ENCODE measurements at places on chromosomes 11 and 22.

GRCh38 chr11:134517115-134517514 is 105.1 kb upstream of the B3GAT1 start:
- no peak for DNase-seq

- DNase-seq, result no peak
Measured at GRCh38 chr11:66360406-66361073, 11.0 kb downstream of the SLC29A2 start.

GRCh38 chr11:66851239-66851596 is 5.6 kb upstream of the LRFN4 start:
- DNase-seq, result no peak

DNA sequence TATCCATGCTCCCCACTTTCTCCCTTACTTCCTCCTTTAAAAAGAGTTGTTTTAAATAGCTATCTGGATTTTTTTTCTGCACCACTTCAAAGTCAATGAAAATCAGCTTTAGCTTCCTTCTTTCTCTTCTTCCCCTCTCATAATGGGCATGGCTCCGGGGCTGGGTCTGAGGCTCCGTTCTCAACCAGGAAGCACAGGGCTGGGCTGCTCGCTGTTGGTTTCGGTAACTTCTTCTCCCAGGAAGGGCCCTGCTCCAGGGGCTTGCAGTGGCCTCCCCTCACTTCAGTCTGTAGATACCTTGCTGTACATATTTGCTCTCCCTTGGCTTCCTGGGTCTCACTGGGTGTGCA is 23.8 kb downstream of the MICAL2 start:
- DNase-seq, result no peak

GRCh38 chr22:42994917-42995562 is 19.9 kb downstream of the PACSIN2 start:
- no peak for DNase-seq

DNA sequence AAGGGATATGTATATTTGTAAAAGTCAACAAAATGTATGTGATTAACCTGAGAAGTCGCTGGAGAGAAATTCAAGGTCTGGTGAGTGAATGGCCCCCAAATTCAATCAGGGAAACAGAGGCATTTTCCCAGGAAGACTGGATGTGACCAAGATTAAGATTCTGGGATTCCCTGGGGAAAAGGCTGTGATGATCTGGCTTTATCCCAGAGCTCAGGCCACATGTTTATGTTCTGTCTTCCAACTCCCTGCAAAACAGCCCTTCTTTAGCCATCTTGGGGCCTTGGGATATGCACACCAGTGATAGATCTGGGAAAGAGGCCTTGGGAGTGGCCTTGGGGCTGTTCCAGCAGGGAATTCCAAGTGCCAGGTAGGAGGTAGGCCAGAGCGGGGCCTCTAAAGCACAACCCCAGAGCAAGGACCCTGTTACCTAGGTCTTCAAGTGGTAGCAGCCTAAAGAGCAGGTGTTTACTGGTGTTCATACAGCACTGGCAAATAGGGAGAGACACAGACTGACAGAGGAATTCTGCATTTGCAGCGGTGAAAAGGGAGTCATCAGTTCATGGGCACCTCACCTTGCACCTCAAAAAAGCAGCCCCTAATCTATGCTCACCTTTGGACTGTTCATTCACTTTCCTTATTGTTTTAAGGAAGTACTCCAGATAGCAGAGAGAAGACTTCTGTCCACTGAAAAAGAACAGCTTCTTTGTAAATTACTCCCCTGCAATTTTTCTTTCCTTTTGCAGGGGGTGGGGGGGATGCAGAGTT is 312.4 kb downstream of the BUD13 start:
- no peak for DNase-seq

DNA sequence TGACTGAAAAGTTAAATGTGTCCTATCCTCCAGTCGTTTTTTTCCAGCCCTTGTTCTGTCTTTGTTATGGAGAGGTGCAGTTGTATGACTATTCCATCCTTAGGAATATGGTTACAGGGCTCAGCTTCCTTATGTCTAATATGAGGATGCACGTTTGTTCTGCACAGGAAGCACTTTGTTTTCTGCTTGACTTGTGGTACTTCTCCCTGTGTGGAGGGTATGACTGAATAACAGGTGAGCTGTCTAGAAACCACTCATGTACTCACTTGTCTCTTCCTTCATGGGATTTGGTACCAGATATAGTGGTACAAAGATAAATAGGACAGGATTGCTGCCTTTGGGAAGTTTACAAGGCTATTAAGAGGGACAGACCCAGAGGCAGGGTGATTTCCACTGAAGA is 17.4 kb downstream of the CABIN1 start:
- no peak for DNase-seq

DNA sequence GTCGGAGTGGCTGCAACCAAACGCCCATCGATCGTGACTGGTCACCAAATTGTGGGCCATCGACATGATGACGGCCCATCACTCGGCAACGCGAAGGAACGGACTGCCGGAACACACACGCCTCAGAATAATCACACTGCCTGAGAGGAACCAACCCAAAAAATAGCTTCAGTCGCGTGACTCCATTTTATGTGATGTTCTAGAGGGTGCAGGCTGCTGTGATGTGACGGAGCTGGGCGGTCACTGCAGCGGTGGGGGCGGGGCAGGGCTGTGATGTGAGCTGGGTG is 174.6 kb downstream of the CTTN start:
- no peak for DNase-seq

DNA sequence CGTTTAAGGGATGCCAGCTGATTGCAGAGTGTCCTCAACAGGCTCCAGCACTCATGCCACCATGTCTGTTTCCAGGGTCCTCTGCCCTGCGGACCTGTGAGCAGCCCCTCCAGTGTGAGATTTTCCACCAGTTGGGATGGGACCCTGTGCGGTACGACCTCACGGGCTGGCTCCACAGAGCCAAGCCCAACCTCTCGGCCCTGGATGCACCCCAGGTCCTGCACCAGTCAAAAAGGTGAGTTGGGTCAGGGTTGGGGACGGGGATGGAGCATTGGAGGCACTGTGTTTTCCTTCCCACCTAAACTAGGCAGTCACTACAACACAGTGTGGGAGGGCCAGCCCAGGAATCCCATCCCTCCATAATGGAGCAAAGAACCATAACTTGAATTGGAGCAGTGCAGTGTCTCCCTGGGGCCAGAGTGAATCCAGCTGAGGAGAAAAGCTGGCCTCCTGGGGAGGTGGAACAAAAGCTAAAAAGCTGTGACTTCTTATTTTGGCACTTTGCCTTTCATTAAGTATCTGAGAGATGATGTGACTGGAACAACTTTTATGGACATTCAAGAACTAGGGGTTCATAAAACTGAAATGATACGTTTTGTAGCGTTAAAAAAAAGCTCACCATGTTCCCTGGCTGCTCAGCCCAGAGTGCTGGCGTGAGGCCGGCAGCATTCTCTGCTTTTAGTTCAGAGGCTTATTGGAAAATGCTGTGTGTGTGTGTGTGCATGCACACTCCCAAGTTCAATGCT is 101.8 kb downstream of the MYO18B start:
- DNase-seq, result no peak

- no peak for DNase-seq
Measured at GRCh38 chr11:124583781-124584180, 14.0 kb downstream of the OR8A1 start.

DNA sequence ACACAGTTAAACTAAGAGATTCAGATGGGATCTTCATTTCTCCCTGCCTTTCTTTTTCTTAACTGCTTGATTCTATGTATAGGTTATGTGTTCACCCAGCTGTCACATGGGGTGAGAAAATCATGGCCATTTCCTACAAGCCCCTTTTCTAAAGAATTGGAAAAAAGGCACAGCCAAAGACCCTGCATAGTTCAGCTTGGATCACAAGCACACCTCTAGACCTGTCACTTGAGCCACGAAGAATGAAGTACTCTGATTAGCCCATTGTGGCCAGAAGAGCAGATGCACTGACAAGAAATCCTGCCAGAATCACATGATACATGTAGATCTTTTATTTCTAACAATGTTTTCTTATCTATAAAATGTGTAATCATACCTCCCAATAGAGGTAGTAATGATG is 69.7 kb downstream of the RAB38 start:
- no peak for DNase-seq

- no peak for DNase-seq
Measured at GRCh38 chr11:65887723-65888162, 528 bp downstream of the FIBP start.

DNA sequence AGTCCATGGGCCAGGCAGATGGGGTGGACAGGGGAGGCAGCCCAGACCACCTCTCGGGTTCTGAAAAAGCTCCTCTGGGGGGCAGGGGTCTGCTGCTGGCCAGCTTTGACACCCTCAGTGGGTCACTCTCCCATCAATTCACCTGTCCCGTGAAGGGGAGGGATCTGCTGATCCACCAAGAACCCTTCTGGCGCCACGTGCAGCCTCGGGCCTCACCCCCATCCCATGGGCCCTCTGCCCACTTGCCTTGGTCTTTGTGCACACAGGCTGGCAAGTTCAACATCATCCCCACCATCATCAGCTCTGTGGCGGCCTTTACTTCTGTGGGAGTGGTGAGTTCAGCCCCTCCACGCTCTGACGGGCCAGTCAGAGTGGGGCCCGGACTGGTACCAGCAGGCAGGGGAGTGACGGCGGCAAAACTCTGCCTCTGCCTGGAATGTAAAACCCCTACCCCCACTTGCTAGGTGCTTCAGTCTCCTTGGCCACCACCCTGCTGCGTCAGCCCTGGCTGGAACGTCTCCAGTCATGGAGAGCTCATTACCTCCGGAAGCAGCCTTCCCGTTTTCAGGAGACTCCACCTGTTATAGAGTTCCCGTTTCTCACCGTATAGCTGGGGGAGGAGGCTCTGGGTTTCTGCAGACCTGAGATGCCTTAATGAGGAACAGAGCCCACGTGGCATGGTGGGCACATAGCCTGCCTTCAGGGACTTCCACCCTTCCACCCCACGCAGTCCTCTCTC is 12.7 kb downstream of the PRG3 start:
- no peak for DNase-seq

- DNase-seq, result no peak
Measured at GRCh38 chr22:49784630-49784971, 43.1 kb downstream of the BRD1 start.

DNA sequence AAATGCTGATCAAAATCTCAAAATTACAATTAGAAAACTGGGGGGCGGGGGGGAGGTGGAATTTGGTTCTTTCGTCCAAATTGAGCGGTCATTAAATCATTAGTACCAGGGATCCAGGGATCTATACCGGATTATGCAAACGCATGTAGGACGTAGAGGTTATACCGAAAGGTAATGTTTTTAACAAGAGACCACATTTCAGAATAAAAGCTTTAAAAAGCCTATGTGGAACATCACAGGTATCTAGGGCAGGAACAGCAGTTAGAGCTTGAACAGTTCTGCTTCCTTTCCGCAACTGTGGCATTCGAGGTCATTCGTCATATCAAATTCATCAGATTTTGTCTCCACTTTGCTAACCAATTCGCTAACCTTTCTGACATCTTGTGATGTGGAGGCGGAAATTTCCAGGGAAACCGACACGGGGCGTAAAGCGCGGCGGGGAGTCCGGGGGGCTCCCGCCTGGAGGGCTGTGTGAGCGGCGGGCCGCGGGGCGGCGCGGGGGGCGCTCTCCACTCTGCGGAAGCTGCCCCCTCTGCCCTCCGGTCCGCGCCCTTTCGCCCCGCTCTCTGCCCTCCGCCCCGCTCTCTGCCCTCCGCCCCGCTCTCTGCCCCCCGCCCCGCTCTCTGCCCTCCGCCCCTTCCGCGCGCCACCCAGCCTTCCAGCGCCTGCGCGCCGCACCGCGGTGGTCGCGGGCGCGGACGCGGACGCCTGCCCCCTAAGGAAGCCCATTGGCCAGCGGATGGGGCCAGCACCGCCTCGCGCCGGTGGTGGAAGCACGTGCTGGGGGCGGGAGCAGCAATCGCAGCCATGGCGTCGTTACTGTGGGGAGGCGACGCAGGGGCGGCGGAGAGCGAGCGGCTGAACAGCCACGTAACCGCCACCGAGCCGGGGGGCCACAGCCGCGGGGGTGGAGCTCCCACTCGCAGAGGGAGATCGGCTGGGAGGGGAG is at the start of gene DDX25:
TSS of gene DDX25 (plus strand) at position 798 of the 949 bp plus-strand sequence. CDS start at position 808, 10 bp downstream.
- no peak for DNase-seq

DNA sequence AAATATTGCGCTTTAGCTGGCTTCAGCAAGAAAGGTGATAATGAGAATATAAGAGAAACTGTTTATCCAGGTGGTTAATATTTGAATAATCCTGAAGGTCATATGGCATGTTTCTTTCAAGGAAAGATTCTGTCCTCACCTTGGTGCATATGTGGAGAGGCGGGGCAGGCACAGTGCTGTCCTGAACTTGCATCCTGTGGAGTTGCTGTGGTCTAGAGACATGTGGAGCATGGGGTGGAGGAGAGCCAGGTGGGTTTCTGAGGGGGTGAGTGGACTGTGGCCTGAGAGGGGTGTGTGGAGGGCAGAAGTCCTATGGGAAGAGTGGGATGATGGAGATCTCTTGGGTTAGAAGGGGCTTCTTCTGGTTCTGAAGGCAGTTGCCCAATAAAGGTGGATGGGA is 65.5 kb downstream of the GRIK4 start:
- no peak for DNase-seq

GRCh38 chr11:34050581-34051348 is 766 bp upstream of the CAPRIN1 start:
- no peak for DNase-seq

DNA sequence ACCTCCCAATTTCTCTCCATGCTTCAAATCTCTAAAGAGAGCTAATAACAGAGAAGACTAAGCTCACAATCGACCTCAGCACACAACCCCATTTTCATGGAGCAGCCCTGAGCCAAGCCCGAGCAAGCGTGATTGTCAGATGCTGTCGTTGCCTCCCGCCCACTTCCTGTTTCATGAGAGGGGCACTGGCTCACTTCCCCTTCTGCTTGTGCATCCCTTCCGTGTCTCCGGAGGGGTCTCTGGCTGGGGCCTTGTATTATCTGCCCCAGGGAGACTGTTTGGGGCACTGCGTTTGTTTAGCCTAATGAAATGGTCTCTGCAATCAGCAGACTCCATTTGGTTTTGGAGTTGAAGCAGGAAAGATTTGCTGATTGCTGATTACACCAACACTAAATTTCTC is 181.3 kb upstream of the SEZ6L start:
- no peak for DNase-seq

DNA sequence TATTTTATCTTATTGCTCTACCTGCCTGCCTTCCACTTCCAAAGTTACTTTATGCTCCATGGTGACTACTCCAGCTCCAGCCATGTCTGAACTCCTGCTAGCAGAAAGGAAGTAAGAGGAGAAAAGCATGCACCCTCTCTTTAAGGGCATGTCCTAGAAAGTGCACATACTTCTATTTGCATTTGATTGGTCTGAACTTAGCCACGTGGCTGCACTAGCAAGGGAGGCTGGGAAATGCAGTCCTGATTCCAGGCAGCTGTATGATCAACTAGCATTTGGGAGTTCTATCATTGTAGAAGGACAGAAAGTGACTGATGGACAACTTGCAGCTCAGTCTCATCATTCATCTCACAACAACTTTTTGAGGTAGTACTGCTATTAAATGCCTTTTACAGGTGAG is 515.7 kb downstream of the BUD13 start:
- DNase-seq, result no peak

GRCh38 chr11:13874597-13874996 is 87.9 kb upstream of the SPON1 start:
- no peak for DNase-seq

DNA sequence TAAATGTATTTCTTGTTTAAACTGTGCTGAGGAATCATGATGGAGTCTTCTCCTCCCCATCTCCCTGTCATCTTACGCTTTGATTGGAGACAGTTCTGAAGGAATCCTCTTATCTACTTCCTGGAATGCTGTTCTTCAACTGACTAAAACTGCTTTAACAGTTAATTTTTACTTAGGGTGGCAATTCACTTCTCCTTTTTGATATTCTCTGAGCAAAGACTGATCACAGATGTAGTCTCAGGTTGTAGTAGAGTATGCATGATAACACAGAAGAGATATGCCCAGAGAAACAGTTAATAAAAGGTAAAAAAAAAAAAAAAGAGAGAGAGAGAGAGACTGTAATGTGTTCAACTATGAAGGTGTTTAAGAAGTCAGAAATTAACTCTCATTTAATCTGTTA is 1.4 kb upstream of the CASP5 start:
- DNase-seq, result no peak

Measured in activated T-helper 1 cell treated with anti-CD3 and anti-CD28 coated beads, Interleukin-2, amount 50 U/mL, for 16 hours (primary cell).